ENCODE measurements at places on chromosomes 5 and 9. TPM values are rescaled to one million over a fixed set of nuclear protein-coding genes. Genes with fewer than 3 reads are reported as not detected.

The FGF1 gene
- 6.2 TPM for polyA plus RNA-seq

GRCh38 chr9:85577353-85577952 lies 164.3 kb downstream of the AGTPBP1 start:
- DNase-seq: peak; percentile 11

DNA sequence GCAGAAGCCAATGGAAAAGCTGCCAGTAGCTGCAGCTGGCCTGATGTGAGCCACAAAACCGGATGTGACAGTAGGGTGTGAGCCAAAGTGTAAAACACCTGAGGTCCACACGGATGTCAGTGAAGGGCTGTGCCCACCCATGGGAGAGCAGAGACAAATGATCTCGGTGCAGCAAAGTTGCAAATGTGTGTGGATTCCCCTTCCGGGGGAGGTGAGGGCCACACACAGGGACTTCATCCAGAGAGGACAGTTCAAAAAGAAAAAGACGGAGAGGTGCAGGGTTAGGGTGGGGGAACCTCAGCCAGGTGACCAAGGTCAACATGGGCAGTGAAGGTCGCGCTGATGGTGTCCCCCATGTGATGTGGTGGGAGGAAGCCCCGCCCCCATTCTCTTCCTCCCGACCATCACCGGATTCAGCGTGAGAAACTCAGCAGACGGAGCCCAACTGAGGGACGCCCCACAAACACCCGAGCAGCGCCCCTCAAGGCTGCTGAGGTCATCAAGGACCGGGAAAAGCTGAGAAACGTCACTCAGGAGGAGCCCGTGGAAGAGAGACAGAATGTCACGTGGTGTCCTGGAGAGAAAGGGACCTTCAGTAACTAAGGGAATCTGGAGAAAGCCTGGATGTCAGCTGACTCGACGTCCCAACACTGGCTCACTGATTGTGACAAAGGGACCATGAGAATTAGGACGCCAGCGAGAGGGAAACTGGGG lies 11.4 kb upstream of the PTGDS start:
- peak; percentile 68 for DNase-seq

- no peak for DNase-seq
Observed at GRCh38 chr5:14110196-14110595, 32.9 kb upstream of the TRIO start.

The RNF130 gene
- polyA plus RNA-seq: 42.6 TPM

- no peak for DNase-seq
Observed at GRCh38 chr9:124580186-124580585, 73.0 kb upstream of the NR5A1 start.

- no peak for DNase-seq
Observed at GRCh38 chr5:124705577-124705976, 40.9 kb downstream of the ZNF608 start.

The ELOVL7 gene
- polyA plus RNA-seq: 0.95 TPM

The SLC34A3 gene
- 0.47 TPM for polyA plus RNA-seq

All from muscle of leg (tissue), 16 donors.